Stimulated activated CD4-positive, alpha-beta T cell treated with anti-CD3 and anti-CD28 coated beads, Interleukin-15, amount 100 ng/mL, for 1 hour (primary cell): ENCODE measurements at places on chromosomes 3 and 15.
A peak's percentile ranks its signal among the peaks of the same experiment; 100 is the strongest.

- DNase-seq: no peak
Measured at GRCh38 chr3:98038876-98039275, 3.8 kb upstream of the GABRR3 start.

DNA sequence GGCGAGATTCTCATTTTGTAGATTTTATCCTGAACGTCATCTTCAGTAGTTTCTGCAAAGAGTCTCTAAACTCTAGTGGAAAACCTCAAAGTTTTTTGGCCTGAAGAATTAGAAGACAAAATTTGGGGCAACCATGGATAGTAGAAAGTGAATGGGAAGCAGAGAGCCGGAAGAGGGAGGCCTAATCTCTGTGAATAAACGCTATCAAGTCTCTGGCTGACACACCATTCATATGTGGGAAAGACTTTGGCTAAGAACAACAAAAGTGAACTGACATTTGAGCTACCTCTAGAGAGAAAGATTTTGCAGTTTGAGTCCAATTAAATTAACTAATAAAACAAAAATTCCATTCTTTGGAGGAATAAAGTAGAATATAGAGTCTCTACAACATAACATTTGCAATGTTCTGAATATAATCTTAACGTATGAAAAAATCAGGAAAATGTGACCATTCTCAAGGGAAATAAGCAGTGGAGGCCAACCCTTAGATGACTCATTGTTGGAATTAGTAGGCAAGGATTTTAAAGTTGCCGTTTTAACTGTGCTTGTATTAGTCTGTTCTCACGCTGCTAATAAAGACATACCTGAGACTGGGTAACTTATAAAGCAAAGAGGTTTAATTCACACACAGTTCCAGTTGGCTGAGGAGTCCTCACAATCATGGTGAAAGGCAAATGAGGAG, 184.6 kb downstream of the C3orf38 start:
- no peak for DNase-seq

DNA sequence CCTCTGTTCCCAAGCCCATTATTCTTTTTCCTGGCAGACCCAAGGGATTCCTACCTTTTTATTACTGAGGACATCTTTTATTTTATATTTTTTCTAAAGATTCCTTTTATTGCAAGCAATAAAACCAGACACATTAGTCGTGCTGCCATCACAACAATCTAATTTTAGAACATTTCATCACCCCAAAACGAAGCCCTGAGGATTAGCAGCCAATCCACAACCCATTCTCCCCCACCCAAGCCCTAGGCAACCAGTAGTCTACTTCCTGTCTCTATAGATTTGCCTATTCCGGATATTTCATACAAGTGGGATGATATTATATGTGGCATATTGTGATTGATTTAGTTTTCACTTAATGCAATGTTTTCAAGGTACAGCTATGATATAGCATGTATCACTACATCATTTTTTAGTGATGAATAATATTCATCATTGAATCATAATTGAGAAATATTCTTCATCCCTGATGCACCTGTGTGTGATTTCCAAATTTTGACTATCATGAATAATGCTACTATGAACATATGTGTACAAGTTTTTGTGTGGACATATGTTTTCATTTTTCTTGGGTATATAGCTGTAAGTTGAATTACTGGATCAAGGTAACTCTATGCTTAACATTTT, 65.7 kb downstream of the IL1RAP start:
- DNase-seq: no peak

- DNase-seq: no peak
Measured at GRCh38 chr3:177538750-177539730, 341.8 kb upstream of the TBL1XR1 start.

GRCh38 chr3:122415762-122416654, at the start of gene WDR5B:
WDR5B (minus strand) TSS chr3:122416062; CDS start chr3:122415528, 534 bp downstream.
- DNase-seq: peak; percentile 94

- no peak for DNase-seq
Measured at GRCh38 chr3:13750731-13751130, 129.1 kb downstream of the WNT7A start.

DNA sequence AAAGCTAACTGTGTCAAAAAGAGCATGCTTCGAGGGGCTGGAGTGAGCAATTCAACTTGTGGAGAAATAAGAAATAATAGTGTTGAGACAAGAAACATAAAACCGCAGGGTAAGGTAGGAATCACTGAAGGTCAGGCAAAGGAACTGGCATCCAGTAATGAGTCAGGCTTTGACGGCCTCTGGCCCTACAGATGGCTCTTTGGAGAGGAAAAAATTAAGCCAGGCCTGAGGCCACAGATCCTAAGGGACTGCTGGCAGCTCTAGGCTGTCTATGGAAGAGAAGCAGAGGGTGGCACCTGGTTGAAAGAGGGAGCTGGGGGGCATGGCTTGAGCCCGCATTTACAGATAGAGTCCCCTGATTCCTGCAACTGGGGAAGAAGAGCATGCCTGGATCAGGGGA, 28.6 kb upstream of the ZSCAN2 start:
- no peak for DNase-seq

DNA sequence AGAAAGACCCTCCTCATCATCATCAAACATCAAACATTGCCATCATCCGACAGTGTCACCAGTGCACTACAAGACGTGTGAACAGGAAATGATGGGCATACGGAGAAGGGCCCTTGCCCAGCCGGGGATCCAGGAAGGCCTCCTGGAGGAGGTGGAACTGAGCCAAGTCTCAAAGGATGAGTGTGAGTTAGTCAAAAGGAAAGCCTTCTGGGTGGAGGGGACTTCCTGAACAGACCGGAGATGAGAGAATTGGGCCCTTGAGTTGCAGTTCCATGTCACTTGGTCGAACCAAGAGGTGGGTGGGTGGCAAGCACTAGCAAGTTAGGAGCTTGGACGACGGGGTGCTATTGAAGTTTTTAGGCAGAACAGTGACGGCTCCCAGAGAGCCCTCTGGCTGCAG, 8.5 kb downstream of the SEMA4B start:
- no peak for DNase-seq

DNA sequence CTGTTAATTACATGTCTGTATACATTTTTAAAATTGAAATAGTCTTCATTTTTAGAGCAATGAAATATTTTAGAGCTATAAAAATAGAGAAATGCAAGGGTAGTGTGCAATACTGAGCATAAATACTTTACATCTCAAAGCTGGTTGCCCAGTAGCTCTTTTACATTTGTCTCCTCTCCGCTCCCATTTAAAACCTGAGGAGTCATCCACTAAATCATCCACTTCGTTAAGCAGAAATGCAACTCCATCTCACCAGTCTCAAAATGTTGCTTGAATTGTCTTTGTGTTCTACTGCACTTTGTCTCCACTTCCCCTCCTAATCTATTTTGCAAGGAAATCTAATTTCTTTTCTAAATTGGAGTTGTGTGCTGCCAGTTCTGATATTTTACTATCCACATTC, 563.6 kb downstream of the VGLL3 start:
- DNase-seq: no peak

DNA sequence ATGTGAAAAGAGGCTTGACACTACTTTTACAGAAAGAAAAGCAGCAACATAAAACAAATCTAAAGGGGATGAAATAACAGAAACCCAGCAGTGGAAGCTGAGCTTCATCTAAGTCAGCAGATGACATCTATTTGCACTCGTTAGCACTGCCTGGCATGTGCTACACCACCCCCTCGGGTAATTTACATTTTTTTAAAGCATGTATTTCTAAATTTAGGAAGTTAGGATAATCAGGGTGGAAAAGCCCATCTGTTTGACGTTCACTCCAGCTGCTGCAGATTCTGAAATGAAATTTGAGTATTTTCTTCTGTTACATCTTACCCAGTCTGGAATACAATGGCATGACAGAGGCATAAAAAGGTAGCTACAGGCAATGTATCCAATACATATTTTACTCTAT, 20.7 kb downstream of the IGSF11 start:
- DNase-seq: no peak

- no peak for DNase-seq
Measured at GRCh38 chr3:17891139-17891856, 148.9 kb upstream of the TBC1D5 start.

DNA sequence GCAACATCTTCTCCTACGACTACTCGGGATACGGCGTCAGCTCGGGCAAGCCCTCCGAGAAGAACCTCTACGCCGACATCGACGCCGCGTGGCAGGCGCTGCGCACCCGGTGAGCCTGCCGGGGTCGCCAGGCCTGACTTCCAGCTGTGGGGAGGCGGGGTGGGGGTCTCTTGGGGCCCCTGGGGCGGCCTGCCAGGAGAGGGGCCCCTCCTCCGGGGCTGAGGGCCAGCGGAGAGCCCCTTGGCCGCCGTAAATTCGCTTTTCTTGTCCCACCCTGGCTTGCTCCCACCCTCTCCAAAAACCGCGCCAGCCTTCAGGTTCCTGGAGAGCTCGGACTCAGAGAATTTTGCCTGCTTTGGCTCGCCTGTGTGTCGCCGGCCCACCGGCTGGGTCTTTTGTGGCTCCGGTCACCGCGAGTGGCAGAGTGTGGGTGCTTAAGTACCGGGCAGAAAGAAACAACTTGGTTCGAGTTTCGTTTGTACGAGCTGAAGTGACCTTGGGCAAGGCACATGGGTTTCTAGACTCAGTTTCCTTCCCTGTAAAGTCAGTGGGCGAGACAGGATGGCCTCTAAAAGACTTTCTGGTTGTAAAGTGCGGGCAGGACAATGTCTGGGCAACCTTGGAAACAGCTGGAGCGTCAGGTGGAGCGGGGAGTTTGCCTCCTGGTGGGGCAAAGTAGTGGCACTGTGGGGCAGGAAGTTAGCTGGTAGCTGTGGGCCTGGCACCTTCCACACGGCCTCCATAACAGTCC, 976 bp downstream of the ABHD17C start:
- peak; percentile 5 for DNase-seq

DNA sequence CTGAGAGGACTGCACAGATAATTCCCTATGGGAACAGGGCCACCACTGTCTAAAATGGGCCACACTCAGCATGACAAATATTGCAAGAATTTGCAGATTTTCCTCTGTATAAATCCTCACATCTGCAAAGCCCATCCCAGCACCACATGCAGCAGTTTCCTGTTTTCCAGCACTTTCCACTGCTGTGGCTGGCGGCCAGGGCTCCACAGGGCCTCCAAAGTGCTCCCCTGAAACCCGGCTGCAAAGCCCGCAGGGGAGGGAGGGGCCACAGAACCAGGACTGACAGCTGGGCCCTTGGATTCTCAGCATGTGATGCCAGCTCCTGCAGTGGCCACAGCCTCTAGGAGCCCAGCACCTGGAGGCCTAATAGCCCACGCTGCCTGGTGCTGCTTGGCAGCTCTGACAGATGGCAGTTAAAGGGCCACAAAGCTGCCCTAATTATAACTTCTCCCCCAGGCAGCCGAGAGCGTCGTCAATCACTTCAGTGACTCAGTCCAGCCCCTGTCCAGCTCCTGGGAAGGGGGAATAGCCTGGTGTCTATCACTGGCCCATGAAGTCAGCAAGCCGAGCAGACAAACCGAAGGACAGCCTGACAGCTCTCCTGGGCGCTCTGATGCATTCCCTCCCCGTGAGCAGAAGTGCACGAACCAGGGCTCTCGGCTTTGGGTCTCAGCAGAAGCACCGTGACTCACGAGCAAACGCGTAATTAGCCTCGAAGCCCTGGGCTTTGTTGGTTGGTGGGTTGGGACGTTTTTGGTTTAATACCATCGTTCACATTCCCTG, 4.7 kb downstream of the LRRC15 start:
- DNase-seq: no peak

GRCh38 chr3:81726735-81727134, 34.7 kb downstream of the GBE1 start:
- DNase-seq: no peak

GRCh38 chr15:60799885-60800284, 320.9 kb upstream of the ICE2 start:
- DNase-seq: no peak

DNA sequence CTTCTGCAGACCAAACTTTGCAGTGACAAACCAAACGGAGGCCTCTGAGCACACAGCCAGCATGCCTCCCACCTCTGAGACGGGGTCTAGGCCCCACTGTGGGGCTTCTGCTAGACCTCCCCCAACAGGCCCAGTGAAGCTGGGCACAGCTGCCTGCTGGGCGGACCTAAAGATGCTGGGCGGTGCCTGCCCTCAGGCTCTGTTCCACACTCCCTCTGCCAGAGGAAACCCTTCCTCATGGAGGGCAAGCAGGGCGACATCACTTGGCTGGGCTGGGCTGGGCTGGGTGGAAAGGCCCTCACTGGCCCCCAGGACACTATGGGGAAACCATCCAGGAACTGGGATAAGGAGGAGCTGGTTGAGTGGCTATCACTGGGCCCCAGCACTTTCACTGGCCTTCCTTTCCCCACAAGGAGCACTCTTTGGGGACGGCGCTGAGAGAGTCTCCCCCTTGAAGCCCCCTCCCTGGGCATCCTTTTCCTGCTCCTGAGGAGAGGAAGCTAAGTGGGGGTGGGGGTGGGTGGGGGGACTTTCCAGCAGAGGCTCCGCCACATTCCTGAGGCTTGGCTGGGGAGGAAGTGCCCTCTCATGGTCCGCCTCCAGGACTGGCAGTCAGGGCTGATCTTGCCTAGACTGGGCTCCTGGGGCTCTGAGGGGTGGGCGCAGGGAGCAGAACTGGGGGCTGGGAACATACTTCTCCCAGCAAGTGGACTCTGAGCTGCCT, 98.1 kb upstream of the HACD2 start:
- DNase-seq: no peak

- DNase-seq: no peak
Measured at GRCh38 chr15:29239395-29239794, 30.2 kb downstream of the NSMCE3 start.

- no peak for DNase-seq
Measured at GRCh38 chr15:57227899-57228298, 148.4 kb upstream of the CGNL1 start.

GRCh38 chr3:102478160-102478559, 43.3 kb downstream of the ZPLD1 start:
- DNase-seq: no peak

DNA sequence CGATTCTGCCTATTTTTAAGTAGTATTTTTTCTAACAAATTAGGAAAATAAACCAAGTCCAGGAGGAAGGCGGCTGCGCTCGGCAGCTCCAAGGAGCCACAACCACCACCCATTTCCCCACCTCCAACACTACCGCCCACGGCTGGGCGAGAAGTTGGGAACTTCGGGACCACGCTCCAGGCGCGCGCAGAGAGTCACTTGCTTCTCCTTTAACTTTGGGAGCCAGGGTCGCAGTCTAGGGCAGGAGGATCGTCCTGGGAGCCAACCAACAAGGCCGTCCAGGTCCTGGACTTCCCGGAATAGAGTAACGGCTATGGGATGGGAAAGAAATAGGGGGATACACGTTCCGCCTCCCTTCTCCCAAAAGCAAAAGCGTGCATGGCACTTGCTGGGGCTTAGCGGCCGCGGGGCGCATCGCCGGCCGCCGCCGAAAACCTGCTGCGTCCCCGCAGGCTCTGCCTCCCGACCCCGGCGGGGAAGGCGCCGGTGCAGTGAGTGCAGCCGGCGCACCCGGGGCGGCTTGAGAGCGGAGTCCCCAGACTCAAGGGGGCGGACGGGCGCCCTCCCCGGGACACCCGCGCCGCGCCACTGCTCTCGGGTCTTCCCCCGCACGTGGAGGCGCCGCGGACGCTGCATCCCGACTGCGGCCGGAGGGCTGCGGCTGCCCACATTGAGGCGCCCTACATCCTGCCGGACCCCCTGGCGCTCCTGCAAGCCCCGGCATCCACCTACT, 699 bp downstream of the MEGF11 start:
- DNase-seq: no peak
